ENCODE measurements at places on chromosomes 2 and 18.

DNA sequence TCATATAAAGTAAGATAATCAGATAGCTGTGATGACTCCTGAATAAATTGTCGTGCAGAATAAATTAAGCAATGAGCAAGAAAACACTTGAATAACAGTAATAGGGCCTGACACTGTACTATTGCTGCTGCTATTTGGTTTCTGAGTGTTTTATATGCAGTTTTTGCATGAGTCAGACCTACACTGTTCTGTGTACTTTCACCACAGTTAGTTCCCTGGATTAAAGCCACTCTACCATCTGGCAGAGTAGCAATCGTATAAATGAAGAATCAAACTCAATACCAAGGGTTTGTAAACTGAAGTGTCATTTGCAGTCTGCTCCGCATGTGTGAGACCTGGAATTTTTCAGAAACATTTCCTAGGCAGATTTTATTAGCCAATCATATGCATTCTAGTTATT is 398.6 kb upstream of the CDH7 start:
- no peak for DNase-seq

- no peak for DNase-seq
These were observed 77.3 kb downstream of the LPIN2 start for GRCh38 chr18:2935438-2936192.

DNA sequence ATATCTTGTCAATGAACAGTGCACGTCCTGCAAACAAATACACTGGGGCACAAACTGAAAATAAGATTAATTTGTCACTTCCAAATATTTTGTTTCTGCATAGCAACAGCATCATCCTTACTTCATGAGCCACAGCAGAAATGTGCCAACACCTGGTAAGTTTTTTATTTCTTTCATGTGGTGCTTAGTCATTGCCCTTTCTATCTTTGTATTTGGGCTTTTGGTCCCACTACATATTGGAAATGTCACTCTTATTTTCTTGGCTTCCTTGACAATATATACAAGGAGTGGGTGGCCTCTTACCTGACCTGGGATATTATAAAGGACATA is 208.0 kb downstream of the RBM43 start:
- no peak for DNase-seq

GRCh38 chr2:163878718-163879117 is 142.9 kb upstream of the FIGN start:
- no peak for DNase-seq

DNA sequence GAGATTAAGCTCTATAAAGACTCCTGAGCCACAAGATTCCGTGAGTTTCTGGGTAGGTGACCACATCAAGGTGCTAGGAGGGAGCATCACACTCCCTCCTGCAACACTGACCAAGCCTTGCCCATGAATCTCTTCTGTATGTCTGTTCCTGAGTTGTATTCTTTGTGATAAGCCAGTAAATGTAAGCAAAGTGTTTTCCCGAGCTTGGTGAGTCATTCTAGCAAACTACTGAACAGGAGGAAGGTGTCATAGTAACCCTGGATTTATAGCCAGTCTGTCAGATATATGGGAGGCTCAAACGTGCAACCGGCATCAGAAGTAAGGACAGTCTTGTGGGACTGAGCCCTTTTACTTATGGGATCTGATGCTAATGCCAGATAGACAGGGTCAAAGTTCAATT is 346.1 kb upstream of the KYNU start:
- no peak for DNase-seq

GRCh38 chr2:26628561-26629345 is 12.4 kb downstream of the CIB4 start:
- no peak for DNase-seq

DNA sequence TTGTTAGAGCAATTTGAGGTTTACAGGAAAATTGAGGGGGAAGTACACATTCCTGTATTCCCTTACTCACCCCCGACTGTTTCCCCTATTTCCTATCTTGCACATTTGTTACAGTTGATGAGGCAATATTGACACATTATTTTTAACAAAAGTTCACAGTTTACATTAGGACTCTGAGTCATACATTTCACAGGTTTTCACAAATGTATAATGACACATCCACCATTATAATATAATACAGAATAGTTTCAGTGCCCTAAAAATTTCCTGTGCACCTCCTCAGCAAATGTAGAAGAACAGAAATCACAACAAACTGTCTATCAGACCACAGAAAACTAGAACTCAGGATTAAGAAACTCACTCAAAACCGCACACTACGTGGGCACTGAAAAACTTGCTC is 160.6 kb upstream of the RMP24 start:
- DNase-seq: no peak

GRCh38 chr2:179991344-179991743 is 15.8 kb downstream of the CWC22 start:
- DNase-seq: no peak

DNA sequence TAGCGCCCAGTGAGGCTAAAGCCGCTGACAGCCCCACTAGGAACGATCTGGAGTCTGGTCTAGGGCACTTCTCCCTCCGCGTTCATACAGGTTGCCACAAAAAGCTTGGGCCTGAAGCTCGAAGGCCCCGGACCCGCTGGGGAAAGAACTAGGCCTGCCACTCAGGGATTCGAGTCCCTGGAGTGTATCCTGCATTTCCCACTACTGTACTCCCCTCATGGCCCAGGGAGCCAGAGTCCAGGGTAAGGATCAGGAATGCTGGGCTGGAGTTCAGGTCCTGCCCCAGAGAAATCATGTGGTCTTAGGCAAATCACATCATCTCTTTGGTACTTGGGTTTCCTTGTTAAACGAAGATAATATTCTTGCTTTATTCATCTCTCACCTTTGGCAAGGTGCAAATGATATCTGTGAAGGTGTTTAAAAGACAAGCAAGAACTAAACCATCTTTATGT is 1.4 kb upstream of the ZFP36L2 start:
- no peak for DNase-seq

- DNase-seq: no peak
These were observed 81.3 kb downstream of the ANKRD12 start for GRCh38 chr18:9217743-9218451.

- DNase-seq: no peak
These were observed 815 bp downstream of the GPBAR1 start for GRCh38 chr2:218261423-218262236.

DNA sequence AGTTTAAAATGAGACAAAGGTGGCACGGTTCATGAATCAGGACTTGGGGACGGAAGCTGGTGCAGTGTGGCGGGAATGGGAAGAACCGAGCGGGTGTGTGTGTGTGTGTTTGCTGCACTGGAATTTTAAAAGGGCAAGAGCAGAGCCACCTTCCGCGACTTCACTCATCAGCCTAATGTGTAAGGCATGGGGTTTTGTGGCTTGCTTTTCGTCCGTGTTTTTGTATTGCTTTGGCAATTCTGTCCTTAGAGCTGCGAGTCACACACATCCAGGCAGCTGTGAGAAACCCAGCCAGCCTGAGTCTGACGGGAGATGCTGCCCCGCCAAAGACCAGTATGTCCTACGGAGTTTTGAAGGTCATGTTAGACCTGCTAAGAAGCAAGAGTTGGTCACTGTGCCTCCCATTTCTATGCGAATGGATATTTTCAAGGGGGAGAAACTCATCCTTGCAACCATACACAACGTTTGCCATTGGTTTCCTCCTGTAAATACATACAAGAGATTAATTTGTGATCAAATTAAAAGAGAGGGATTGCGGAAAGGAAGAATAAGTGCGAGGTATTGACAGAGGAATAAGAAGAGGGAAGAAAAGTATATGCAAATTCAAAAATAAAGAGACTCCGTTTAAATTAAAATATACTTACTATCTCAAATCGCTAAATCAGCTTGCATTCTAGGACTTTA is 665 bp upstream of the CACNB4 start:
- no peak for DNase-seq

DNA sequence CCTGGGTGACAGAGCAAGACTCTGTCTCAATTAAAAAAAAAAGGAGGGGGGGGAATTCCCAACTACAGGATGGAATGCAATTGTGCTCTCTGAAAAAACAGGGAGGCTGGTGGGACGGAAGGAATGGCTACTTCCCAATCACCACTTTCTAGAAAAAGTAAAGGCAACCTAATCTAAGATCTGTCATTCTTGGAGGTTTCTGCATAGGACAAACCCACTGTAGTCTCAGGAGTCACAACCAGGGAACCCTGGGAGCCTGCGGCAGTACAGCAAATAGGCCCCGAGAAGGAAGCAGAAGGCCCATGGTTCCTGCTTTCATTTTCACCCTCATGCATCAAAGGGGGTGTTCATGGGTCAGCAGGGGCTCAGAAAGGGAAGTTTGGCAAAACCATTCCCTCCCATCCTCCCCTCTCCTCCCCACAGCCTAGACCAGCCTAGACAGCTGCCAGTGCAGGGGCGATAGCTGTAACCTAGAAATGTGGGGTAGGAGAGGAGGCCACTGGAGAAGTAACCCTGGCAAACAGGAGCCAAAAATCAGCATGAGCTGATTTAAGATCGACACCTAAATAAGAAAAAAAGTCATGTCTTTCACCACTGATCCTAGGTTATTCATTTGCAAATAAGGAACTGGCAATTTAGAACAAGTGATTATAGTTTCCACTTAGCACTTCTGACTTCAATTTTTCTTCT is 48.0 kb downstream of the TRABD2A start:
- DNase-seq: no peak

- no peak for DNase-seq
These were observed 422.2 kb downstream of the SETBP1 start for GRCh38 chr18:45102863-45103262.

DNA sequence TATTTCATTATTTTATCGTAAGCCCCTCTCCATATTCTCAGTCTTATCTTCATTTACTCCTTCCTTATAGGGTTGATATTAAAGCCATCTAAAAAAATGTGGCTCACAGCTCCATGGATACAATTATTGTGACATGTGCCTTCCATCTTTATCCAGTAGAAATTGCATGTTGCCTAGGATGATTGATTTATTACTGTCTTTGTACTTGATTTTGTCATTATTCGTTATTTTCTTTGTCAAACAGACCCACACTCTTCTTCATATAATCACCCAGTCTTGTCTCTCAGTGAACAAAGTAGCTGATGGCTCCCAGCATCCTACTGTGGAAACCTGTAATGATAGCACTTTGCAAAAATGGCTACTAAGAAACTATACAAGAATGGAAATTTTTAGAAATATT is 252.2 kb upstream of the KCNJ3 start:
- DNase-seq: no peak

DNA sequence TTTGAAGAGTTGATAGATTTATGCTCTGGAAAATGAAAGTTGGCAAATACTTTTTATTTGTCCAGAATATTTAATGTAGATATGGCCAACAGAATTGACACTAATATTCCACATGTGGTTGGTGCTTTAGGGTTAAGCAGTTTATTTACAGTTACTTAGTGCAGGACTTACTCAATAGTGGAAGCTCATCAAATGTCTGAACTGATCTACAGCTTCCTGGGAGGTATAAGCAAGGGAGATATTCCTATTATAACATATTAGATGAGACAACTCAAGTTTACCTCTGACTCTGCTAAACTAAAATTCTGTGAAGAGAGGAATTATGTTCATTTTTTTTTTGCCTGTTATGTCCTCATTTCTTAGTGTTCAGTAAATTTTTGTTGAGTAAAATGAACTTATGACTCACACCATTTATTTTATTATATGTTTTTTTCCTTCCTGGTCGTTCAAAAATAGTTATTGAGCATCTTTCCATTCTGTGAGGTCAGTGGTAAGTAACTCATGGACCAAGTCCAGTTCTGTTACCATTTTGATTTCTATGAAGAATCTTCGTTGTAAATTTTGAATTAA is 13.6 kb downstream of the ABI2 start:
- no peak for DNase-seq

- no peak for DNase-seq
These were observed 55.1 kb upstream of the RAPGEF4 start for GRCh38 chr2:172680436-172681068.

DNA sequence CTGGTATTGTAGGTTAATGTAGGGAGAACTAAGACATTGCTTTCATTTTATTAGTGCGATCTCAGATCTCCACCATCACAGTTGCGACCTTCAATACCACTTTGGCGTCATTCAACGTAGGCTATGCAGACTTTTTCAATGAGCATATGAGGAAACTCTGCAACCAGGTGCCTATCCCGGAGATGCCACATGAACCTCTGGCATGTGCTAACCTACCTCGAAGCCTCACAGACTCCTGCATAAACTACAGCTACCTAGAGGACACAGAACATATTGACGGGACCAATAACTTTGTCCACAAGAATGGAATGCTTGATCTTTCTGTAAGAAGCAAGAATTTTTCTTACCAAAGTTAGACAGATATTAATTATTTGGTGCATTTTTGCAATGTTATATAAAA is 47.3 kb downstream of the UNC80 start:
- DNase-seq: no peak

GRCh38 chr2:84846741-84847142 is 34.1 kb downstream of the TRABD2A start:
- no peak for DNase-seq

GRCh38 chr2:236085647-236086046 is 82.5 kb downstream of the GBX2 start:
- DNase-seq: no peak

DNA sequence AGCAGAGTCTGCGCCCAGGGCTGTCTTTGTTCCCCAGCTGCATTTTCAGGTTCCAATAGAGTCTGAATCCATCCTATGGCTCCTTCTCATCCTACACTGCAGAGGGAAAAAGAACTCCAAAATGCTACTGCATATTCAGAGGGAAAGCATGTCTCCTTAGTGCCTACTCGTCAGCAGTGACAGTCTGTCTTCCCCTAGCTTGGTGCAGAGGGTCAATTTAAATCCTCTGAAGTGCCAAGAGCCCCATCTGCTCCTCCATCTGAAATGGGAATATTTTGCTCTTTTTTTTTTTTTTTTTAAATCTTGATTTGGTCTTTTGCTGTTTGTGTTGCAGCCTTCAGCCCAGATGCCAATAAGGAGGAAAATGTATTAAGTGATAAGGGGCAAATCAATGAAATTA is 199.3 kb downstream of the RNF144A start:
- DNase-seq: no peak

GRCh38 chr2:179275253-179276012 is 10.8 kb upstream of the SESTD1 start:
- no peak for DNase-seq

GRCh38 chr18:13067124-13067523 is 76.0 kb downstream of the CEP192 start:
- no peak for DNase-seq

GRCh38 chr2:121513597-121514333 is 16.9 kb upstream of the RNU4ATAC start:
- no peak for DNase-seq

GRCh38 chr2:8315531-8316165 is 366.2 kb upstream of the ID2 start:
- DNase-seq: no peak

GRCh38 chr2:142330458-142330857 is 199.6 kb upstream of the LRP1B start:
- no peak for DNase-seq

- no peak for DNase-seq
These were observed 186.8 kb upstream of the PGAP1 start for GRCh38 chr2:197113275-197113711.

GRCh38 chr18:74511823-74512222 is 15.7 kb downstream of the CNDP2 start:
- DNase-seq: no peak

DNA sequence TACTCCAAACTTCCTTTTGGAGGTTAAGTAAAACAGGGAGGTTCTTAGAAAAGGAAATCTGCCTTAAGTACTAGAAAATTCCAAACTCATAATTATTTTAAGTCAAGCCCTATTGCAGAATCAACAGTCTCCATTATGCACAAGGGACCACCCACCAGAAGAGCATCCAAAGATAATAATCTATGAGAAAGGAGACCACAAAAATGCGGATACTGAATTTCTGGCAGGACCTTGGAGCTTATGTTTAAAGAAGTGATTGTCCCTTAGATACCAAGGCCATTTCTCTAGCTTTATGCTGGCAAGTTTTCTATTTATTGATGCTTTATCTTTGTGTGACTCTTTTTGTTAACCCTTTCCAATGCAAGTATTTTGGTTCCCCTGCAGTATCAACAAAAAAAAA is 404.0 kb upstream of the MMADHC start:
- no peak for DNase-seq
